Stromal cell of bone marrow (primary cell): ENCODE measurements at places on chromosomes 7 and 10.

- DNase-seq: no peak
Observed at GRCh38 chr7:19415123-19415522, 269.9 kb upstream of the FERD3L start.

DNA sequence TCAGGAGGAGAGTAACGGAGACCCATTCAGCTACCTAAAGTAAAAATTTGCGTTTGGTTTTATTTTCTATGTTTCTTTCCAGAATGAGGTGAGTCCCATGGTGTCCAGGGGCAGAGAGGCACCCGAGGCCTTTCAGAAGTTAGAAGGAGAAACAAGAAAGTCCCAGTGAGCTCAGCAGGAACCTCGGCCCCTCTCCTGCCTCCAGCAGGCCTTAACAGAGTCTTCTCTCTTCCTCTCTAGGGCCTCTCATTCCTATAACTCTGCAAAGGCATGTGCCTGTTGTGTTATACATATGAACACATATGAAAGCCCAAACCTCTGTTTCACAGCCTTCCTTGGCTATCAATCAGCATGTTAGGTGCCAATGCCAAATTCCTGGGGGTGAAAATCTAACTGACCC, 20.8 kb upstream of the IKZF1 start:
- DNase-seq: no peak

- DNase-seq: no peak
Observed at GRCh38 chr7:47422611-47423010, 159.3 kb downstream of the TNS3 start.

- DNase-seq: no peak
Observed at GRCh38 chr7:95957510-95957909, 185.2 kb downstream of the DYNC1I1 start.

- DNase-seq: no peak
Observed at GRCh38 chr10:98458809-98459784, 12.4 kb upstream of the HPS1 start.

DNA sequence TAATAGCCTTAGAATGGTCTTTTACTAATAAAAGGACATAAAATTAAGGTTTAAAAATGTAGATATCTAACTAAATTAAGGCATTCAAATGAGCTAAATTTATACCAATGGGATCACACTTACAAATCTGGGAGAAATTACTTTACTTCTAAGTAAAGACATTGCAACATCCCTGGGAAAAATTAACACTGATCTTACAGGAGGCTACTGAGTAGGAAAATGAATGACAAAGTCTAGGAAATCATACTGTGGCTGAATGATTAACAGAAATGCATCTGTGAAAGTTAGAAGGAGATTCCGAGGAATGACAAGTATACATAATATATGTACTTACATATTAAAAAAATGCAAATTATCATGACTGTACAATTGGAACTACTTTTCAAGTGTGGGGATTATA, 38.3 kb downstream of the CACNA2D1 start:
- no peak for DNase-seq

GRCh38 chr7:124084024-124084423, 51.2 kb upstream of the TMEM229A start:
- DNase-seq: no peak

DNA sequence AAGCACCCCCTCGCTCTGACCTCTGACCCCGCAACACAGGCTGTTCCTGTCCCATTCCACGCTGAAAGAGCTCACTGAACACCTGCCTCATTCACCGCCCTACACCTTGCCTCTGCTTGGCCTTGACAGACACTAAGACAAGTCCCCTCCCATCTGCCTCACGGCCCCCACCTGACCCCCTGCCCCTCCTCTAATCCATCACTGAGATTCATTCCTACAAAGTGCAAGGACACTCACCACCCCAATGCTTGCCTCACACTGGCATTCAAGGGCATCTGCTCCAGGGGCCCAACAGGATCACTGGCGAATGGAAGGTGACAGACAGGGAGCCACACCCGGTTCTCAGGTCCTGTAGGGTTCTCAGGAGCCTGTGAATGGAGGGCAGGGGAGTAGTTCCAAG, 68.1 kb upstream of the NANOS1 start:
- DNase-seq: no peak

- DNase-seq: no peak
Observed at GRCh38 chr10:630581-631073, 58.8 kb downstream of the DIP2C start.

DNA sequence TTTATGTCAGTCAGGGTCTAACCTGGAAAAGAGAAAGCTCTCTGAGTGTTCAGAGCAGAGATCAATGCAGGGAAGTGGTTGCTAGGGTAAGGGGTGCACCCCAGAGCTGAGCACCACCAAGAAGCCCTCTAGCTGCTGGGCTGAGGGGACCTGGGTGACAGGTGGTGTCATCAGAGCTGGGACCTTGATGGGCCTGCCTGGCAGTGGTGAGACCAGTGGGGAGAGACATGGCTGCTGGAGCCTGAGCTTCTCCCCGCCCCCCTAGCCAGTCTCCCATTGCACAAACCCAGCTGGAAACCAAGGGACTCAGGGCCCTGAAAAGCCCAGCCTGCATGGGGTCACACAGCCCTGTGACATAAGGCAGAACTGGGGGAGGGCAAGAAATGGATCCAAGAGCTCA, 49.1 kb upstream of the OSBPL3 start:
- DNase-seq: no peak
